ENCODE measurements at places on chromosomes 5 and 9.

DNA sequence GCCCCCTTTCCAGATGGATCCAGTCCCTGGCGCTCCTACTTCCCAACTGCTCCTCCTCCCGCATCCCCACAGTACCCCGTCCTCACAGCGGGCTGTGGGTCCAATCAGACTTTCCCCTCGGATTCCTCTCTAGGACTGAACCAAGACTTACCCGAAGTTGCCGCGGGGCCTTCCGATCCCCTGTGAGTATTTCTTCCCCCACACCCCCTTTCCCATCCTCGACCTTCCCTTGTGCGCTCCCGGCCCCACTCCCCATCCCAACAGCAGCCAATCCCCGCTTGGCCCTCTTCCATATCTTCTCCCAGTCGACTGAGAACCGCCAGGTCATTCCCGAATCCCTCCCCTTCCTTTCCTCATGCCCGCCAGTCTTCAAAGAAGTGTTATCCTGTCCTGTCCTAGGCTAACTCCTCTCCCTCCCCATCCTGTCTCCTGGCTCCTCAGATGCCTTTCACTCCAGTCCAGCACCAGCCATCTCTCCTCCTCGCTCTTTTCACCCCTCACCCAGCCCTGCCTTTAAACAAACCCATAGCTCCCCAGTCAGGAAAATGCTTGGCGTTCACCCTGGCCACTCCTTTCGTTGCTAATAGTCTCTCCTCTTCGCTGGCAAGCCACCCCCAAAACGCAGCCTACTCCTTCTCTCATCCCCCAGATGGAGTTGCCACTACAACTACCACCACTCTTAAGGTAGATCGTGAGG lies 646 bp downstream of the SWI5 start:
- DNase-seq: no peak

GRCh38 chr9:91100878-91101450 lies 260.8 kb downstream of the AUH start:
- no peak for DNase-seq

- DNase-seq: no peak
Measured at GRCh38 chr5:141868541-141868940, 9.7 kb downstream of the PCDH1 start.

- DNase-seq: no peak
Measured at GRCh38 chr9:2686911-2687310, 30.4 kb upstream of the KCNV2 start.

DNA sequence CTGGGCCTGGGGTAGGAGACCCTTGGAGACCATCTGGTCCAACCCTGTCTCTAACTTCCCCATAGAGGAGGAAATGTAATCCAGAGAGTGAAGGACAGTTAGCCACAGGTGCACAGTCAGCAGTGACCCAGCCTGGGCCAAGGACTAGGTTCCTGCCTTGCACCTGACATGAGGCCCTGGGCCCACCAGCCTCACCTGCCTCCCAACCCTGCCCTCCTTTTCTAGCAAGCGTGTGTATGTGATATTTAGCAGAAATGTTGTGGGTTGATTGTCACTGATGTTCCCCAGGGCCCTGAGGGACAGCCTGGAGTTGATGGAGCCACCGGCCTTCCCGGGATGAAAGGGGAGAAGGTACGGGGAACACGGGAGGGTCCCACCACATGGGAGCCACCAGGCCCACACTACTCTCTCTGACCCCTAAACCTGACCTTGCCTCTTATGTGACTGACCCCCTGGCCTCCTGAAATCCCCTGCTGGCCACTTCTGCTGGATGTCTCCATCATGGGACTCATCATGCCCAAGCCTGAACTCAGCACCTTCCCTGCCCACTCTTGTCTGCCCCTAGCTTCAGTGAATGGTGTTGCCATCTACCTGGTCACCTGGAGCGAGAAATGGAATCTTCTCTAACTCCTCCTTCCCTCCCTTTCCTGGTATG lies 79.2 kb upstream of the TGFBR1 start:
- no peak for DNase-seq

DNA sequence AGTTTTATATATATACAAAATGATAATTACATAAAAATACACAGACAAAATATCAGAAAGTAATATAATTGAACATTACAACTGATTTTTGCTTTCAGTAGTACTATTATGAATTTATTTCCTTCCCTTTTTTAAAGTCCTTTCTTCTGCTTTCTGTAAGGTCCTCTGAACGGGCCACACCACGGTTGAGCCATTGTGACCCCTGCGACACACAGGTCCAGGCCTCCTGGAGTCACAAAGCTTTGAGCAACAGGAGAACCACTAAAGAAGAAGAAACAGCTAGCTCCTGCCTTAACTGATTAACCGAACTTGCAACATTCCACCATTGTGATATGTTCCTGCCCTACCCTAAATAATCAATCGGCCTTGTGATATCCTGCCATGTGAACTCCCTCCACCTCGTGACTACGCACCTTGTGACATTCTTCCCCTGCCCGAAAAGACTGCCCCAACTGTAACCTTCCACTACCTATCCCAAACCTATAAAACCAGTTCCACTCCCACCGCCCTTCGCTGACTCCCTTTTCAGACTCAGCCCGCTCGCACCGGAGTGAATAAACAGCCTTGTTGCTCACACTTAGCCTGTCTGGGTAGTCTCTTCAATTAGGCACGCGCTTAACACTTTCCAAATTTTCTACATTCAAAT lies 375.0 kb upstream of the RFX3 start:
- no peak for DNase-seq

DNA sequence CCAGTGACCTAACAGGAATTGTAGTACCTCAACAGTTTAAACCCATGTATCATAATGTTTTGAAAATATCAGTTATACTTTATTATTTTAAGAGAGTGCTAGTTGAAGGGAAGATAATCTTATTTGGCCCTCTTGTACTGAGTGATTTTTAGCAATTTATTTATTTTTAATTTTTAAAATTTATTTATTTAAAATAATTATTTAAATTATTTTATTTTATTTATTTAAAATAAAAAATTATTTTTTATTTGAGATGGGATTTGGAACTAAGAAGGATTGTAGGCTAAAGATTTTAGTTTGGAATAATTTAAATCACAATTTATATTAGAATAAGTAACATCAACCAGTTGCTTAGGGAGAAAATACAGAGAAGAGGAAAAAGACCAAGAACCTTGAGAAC lies 54.2 kb downstream of the NAA35 start:
- no peak for DNase-seq

GRCh38 chr9:126953041-126953809 lies 38.6 kb downstream of the RALGPS1 start:
- DNase-seq: no peak

GRCh38 chr5:45512521-45512920 lies 183.7 kb downstream of the HCN1 start:
- DNase-seq: no peak

DNA sequence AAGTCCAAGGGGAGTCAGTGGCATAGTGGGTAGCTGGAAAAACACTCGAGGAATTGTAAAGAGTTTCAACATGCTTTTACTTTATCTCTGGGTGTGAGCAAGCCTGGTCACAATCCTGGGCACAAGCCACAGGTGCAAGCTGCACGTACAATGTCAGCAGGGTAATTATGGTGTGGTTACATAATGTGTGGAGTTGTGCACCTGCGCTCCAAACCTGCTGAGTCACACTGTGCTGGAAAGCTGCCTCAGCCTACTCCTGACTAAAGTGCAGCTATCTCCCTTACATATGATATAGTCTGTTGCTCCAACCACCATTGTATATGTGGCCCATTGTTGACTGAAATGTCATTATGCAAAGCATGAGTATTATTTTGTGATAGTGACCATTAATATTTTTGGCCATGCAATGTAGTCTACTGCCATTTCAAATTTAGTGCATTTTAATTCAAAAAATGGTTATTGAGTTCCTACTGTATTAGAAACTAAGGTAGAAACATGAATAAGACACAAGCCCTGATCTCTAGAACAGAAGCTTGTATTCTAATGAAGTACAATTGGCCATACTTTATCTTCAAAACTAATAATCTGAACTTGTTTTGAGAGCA lies 160.9 kb upstream of the SLC30A5 start:
- peak; percentile 4 for DNase-seq

DNA sequence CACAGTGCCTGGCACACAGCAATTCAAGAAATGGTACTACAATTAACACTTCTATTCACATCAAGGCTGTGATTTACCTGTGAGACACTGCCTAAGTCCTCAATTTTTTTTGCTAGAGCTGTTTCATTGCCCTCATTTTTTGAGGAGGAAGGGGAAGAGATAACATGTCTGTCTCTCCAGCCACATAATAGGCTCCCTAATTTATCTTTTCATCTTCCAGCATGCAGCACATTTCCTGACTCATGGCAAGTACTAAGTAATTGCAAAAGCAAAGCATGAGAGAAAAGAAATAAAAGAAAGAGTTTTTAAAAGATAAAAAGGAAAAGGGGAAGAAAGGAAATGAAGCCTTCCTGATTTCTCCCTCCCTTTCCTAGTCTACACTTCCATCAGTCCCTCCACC lies 26.9 kb upstream of the RNF38 start:
- no peak for DNase-seq

DNA sequence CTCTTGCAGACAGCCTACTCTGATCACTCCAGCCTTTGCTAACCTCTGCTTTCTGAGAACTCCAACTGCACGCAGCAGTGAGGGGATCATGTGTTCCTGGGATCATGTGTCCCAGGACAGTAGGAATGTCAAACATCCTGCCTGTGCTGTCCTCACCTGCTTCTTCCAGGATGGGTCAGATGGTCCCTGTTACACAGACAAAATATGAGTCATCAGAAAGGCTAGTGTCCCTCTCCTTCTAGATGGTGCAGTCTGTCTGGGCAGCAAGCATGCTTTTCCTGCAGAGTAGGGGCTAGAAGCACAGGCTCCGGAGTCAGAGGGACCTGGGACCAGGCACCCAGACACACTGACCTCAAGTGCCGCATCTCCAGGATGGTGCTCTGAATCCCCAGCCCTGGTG lies 20.1 kb upstream of the SLC25A48 start:
- DNase-seq: no peak

GRCh38 chr9:38251036-38251860 lies 141.3 kb upstream of the ALDH1B1 start:
- DNase-seq: no peak

DNA sequence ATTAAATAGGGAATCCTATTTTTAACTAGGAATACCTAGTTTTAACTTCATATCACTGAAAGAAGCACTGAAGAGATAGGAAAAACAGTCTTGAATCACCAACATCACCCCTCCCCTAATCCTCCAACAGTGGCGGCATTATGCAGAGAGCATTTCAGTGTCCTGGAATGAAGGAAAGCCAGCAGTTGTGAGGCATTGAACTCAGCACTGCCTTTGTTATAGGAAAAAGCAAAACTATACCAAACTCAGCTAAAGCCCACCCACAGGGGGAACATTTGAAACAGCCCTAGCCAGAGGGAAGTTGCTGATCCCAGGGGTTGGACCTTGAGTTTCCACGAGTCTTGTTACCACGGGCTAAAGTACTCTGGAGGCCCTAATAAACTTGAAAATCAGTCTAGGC lies 310.6 kb upstream of the EDIL3 start:
- no peak for DNase-seq

DNA sequence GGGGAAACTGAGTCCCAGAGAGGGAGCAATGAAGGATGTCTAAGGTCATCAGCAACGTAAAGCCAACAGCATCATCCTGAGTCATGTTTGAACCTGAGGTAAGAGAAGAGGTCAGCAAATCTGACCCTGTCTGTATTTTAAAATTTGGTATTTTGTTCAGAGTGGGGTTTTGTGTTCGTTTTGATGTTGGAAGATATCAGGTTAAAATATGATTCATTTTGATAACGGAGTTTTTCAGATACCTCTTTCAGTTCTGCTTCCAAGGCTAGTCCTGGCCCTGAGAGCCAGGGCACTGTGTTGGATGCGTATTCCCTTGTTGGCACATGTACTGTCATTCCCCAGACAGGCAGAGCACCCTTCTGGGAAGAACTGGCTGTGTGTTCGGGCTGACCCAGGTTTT lies 291.0 kb downstream of the NSG2 start:
- no peak for DNase-seq

DNA sequence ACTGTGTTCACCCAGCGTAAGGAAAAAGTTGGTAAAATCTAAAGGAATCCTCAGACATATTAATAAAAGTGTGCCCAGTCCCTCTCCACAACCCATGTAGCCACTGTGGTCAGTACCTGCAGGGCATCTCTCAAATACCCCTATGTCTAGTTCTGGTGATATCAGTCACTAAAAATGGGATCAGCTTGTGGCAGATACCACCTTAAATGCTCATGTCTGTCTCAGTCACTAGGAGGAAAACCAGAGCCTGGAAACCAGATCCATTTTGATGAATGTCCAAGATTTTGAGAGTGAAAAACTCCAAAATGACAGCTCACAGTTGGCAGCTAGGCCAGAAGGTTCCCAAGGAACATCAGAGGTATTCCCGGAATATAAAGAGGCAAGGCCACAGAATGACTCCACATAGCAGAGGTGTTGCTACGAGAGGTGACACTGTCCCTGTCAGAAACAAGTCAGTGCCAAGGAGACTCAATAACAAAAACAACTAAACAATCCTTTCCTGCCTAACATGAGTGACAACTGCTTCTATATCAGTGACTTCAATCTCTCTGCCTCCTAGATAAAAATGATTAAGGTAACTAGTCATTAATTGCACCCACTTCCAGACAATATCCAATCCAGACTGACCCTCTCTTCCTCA lies 13.5 kb downstream of the PCAT7 start:
- no peak for DNase-seq

- DNase-seq: peak; percentile 48
Measured at GRCh38 chr5:58153255-58153654, 306.6 kb downstream of the PLK2 start.

DNA sequence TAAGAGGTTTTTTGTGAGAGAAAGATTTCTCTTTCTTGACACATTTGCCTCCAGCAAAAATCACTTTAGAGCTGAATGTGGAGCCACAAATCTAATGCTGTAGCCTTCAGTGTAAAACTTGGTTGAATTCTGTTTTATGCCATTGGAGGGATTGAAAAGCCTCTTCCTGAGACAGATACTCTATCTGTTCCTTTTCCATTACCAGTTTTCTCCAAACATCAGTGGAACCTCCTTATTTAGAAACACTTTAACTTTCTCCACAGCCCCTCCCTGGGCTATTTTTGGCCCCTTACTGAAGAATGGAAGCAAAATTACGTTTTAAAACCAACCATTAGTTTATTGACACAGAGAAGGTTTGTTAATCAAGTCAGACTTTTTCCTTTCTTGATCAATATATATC lies 155.3 kb downstream of the PJA2 start:
- DNase-seq: no peak

- DNase-seq: no peak
Measured at GRCh38 chr5:150510460-150511263, 2.7 kb downstream of the NDST1 start.

DNA sequence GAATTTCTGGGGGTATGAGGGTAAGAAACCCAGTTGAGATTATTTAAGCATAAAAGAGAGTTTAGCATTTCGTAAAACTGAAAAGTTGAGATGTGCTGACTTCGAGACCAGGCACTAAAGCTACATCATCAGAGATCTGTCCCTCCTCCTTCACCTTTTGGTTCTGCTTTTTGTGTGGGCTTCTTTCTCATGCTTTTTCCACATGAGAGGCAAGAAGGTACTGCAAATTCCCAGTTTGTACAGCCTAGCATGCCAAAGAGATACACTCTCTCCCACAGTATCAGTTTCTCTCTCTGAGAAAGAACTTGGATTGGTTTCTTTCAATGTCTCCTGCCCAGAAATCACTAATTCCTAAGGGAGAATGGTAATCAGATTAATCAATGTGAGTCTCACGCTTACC lies 584.7 kb downstream of the SEMA5A start:
- no peak for DNase-seq

GRCh38 chr5:133602835-133603380 lies 9.4 kb downstream of the FSTL4 start:
- no peak for DNase-seq

- peak; percentile 13 for DNase-seq
Measured at GRCh38 chr5:3325201-3325971, 270.2 kb upstream of the IRX1 start.
